Pancreas (tissue), 10 donors: ENCODE measurements at places on chromosomes 7 and 10. TPM values are rescaled to one million over a fixed set of nuclear protein-coding genes. Genes with fewer than 3 reads are reported as not detected.

Gene COBL
- total RNA-seq: 16.6 TPM

Gene RADIL
- 10.0 TPM for total RNA-seq

Gene HEPACAM2
- total RNA-seq: 5.4 TPM

Gene GATA3
- not detected for total RNA-seq

Gene TMEM178B
- total RNA-seq: 2.0 TPM

Gene STARD3NL
- total RNA-seq: 16.7 TPM

Gene PTPRE
- total RNA-seq: 1.3 TPM

Gene ARHGEF35
- 8.2 TPM for total RNA-seq

Gene XRCC2
- total RNA-seq: 0.37 TPM

Gene TMEM184A
- 27.5 TPM for total RNA-seq

Gene MMD2
- not detected for total RNA-seq

Gene ACBD5
- total RNA-seq: 10.7 TPM

Gene DENND2A
- 1.8 TPM for total RNA-seq

Gene TMEM270
- not detected for total RNA-seq

Gene TRIL
- 0.64 TPM for total RNA-seq

Gene OLAH
- total RNA-seq: not detected

Gene PIP
- total RNA-seq: not detected

Gene CYP2C18
- 0.56 TPM for total RNA-seq

Gene ACSL5
- total RNA-seq: 4.6 TPM

Gene CALCR
- total RNA-seq: not detected

Gene ASIC3
- total RNA-seq: 2.1 TPM

Gene SMIM30
- 12.4 TPM for total RNA-seq

Gene CDK14
- 31.8 TPM for total RNA-seq

Gene HK1
- total RNA-seq: 7.2 TPM

Gene BEND7
- 16.7 TPM for total RNA-seq

Gene AIFM2
- 2.0 TPM for total RNA-seq

Gene SPDYE8
- total RNA-seq: not detected

Gene DEPP1
- total RNA-seq: 182 TPM

Gene SYT15B
- 1.7 TPM for total RNA-seq

Gene PON2
- total RNA-seq: 36.2 TPM

Gene HTR7
- total RNA-seq: 0.34 TPM

Gene DHTKD1
- total RNA-seq: 21.6 TPM

Gene ZNF485
- 3.5 TPM for total RNA-seq

Gene FFAR4
- total RNA-seq: 0.92 TPM

Gene ZNF467
- total RNA-seq: 8.3 TPM

Gene PRSS37
- total RNA-seq: not detected

Gene LRRC17
- 2.3 TPM for total RNA-seq

Gene PRLHR
- total RNA-seq: 0.46 TPM

Gene SCART1
- 3.9 TPM for total RNA-seq

Gene HECW1
- total RNA-seq: not detected

Gene AKR1E2
- 10.2 TPM for total RNA-seq

Gene FAM180A
- total RNA-seq: 0.38 TPM

Gene MYH16
- not detected for total RNA-seq

Gene NDUFA5
- 26.9 TPM for total RNA-seq

Gene TACC2
- total RNA-seq: 25.1 TPM

Gene SCRN1
- total RNA-seq: 25.6 TPM

Gene LGI1
- total RNA-seq: not detected

Gene NEUROD6
- total RNA-seq: not detected

Gene BLVRA
- 21.3 TPM for total RNA-seq

Gene VIPR2
- total RNA-seq: 12.1 TPM

Gene ODAD2
- not detected for total RNA-seq

Gene PURB
- 9.7 TPM for total RNA-seq
